HS-27A (cell line): ENCODE measurements at places on chromosomes 7 and 10.

GRCh38 chr10:131274133-131274880 is 37.2 kb downstream of the TCERG1L start:
- DNase-seq: no peak

GRCh38 chr7:2632733-2633537 is 1.1 kb downstream of the TTYH3 start:
- DNase-seq: no peak

GRCh38 chr10:52961323-52961722 is 188.7 kb upstream of the MBL2 start:
- no peak for DNase-seq

- DNase-seq: no peak
These were observed 139.7 kb upstream of the ABCB5 start for GRCh38 chr7:20475756-20476155.

DNA sequence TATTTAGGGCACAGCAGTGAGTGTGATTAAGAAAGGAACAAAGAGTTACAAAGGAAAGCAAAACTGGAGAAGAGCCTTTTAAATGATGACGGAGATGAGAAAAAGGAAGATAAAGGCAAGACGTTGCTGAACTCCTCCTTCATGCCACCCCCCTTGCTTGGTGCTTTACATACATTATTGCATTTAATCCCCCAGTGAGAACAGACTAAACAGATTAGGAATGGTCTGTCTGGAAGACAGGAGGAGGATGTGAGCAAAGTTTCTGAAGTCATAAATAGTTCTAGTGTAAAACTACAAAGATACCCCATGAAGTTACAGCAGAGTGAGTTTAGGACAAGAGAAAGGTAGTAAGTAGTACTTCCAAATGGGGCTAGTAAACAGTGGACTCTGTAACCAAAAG is 113.5 kb downstream of the PLCE1 start:
- no peak for DNase-seq

GRCh38 chr7:46174196-46174580 is 253.1 kb upstream of the IGFBP3 start:
- no peak for DNase-seq

DNA sequence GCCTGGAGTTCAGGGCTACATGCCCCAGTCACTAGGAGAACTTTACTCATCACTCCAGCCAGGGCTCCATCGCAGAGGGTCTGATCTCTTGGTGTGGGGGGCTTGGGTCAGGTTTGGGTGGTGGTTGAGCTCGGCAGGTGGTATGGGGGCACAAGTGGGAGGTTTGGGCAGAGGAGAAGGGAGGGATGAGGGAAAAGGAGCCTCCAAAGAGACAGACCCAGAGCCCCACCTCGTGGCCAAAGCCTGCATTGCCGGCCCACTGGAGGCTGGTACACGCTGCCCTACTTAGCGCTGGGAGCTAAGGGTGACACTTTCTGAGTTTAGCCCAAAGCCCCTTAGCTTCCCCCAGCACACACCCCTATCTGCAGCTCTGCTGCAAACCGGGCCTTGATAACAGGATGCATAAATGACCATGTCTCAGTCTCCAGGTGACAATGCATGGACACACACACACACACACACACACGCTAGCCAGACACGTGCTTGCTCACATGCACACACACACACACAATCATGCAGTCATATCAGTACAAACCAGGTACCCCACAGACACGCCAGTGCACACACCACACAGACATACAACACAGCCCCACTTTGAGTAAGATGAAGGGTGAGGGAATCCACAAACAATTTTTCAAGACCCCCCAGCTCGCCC is 14.7 kb downstream of the LZTS2 start:
- DNase-seq: no peak

- DNase-seq: no peak
These were observed 3.0 kb upstream of the FAM200A start for GRCh38 chr7:99554939-99555338.

DNA sequence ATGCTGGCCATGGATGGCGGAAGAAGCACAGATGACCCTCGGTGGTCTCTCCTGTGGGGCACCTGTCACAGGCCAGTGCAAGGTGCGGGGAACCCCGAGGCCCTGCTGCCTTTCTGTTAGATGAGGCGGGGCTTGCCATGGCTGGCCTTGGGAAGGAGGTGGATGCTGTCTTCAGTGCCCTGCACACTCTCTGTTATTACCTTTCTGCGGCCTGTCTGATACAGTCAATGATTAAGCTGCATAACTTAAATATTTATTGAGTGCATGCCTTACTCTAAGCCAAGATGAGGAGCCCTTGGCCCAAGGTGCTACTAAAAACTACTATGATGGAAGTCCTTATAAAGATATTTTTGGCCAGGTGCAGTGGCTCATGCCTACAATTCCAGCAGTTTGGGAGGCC is 36.7 kb upstream of the MNX1 start:
- no peak for DNase-seq

DNA sequence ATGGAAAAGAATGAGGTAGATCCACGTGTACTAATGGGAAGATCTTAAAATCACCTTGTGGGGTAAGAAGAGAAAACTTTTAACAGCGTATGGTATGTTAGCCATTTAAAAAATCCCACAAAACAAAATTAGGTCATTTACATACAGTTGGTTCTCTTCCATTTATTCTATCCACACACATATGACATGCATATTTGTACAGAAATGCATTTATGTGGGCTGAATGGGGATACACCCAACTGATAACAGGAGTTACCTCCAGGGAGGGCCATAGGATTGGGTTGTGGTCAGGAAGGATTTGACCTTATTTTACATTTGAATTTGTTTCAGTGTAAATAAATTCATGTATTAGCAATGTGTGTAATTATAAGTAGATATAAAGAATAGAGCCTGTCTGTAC is 71.5 kb downstream of the MCMBP start:
- no peak for DNase-seq

DNA sequence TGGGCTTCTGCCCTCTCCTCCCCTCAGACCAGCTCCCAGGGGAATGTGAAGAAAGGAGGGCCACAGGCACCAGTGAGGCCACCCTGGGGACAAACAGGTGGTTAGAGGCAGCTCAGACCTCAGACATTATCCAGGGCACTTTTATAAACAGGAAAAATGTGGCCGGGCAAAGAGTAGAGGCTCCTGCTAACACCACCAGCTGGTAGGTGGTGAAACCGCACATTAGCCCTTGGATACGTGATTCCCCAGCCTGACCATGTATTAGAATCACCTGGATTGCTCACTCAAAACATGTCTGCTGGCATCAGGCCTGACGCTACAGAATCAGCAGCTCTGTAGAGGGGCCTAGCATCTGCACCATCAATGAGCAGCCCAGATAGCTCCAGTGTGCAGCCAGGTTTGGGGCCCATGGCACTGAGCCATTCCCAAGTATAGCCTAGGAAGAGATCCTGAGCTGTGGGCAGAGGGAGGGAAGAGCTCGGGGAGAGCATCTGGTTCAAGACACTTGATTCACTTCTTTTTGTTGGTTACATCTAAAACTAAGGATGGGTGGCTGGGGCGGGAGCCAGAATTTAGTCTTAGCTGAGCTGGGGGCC is 37.1 kb downstream of the GPR26 start:
- no peak for DNase-seq

DNA sequence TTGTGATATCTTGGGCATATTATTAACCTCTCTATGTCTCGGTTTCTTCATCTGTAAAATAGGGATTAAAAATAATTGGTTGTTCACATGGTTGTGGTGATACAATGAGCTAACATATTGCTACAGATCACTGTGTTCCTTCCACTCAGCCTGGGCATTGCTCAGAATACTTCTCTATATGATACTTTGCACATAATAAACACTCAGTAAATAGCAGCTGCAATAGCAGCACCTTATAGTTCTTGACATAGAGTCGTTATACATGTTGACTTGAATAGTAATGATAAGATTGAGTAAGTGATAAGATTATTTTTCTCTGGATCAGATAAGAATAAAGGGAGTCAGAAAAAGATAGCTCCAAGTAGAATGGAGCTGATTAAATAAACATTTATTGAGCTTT is 42.3 kb downstream of the PTTG1IP2 start:
- DNase-seq: no peak

DNA sequence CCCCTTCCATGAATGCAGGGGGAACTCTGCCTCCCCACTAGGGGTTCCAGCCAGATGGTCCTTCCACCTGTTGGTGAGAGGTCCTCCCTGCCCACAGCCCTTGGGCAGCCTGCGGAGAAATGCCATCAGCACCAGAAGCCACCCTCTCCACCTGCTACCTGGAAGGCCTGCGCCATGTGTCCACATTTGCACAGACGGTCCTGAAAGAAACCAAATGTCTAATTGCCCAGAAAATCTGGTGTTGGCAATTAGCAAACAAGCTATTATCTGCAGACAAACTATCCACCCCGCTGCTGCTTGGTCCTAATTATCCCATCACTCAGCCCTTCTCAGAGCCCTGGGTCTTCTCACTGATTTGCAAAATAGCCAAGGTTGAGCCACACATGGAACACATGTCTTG is 32.3 kb downstream of the HSPA12A start:
- no peak for DNase-seq

GRCh38 chr10:48671914-48672595 is 12.6 kb upstream of the WDFY4 start:
- DNase-seq: no peak

DNA sequence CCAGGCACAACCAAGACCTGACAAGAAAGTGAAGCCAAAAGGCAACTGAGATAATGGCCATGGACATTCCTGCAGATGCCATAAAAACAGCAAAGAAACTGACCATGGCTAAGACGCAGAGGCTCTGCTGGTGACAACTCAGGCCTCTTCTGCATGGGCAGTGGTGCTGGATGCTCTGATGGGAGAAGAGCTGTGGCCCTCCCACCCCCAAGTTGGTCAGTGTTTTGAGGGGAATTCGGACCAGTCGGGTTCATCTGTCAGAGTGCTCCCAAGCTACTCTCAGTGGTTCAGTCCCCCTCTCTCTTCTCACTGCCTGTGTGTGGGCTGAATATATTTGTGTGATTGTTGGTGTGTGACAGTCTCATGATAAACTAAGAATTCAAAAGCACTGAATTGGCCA is 79.0 kb upstream of the GPR26 start:
- DNase-seq: no peak

GRCh38 chr10:44927352-44927751 is 16.2 kb downstream of the TMEM72 start:
- DNase-seq: no peak

- no peak for DNase-seq
These were observed 988 bp upstream of the EN2 start for GRCh38 chr7:155456738-155457543.

DNA sequence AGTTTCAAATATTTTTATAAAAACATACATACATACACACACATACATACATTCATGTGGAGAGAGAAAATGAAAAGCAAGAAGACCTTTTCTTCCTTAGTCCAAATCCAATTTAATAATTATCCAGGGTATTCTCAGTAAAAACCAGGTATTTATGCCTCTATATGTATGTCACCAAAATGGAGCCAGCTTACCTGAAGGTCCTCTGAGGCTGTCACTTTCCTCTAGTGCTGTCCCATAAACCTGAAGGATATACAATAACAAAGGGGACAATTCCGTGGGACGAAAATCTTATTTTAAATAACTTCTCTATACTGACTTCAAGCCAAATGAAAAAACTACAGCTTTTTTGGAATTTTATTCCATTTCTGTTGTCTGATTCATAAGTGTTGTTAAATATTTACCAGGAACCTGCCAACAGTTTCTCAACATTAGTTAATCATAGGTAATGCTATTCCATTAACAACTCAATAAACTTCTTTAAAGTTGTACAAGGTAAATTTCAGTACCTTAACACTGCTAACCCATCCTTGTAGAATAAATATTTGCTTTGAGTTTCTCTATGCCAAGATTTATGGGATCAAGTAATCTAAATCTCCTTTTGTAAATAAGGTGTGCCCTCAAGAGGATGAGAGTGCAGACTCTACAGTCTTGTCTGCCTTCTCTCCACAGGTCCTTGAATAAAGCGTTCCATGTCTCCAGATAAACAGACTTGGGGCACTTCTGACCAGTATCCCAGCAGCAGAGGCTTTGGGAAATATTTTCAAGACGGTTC is 260.3 kb downstream of the AHR start:
- no peak for DNase-seq

- DNase-seq: no peak
These were observed 74.0 kb upstream of the AFAP1L2 start for GRCh38 chr10:114478281-114478680.

DNA sequence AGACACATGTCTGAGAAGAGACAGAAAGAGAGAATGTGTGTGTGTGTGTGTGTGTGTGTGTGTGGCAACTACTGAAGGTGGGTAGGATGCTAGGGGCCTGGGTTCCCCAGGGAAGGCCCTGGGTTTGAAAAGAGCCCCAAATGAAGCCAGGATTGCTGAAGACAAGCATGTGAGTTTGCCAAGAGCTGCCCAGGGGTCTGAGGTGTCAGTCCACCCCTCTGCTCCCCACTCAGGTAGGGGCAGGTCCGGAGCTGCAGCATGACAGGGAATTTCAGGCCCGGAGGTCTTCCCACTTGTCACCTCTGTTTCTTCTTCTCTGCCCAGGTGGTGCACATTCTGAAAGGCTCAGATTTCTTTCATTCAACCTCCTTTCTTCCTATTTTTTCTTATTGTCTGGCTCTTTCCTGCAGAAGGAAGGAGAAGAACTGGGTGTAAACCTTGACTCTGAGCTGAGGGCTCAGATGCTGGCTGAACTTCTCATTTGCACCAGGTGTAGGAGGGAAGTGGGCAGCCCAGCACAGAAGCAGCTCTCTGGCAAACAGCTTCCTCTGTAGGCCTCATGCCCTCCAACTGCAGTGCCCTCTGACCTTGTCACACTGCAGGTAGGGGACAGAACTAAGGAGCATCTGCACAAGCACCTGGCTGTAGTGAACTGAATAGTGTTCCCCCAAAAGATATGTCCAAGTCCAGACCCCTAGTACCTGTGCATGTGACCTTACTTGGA is 79.6 kb upstream of the LRRC4 start:
- DNase-seq: no peak

DNA sequence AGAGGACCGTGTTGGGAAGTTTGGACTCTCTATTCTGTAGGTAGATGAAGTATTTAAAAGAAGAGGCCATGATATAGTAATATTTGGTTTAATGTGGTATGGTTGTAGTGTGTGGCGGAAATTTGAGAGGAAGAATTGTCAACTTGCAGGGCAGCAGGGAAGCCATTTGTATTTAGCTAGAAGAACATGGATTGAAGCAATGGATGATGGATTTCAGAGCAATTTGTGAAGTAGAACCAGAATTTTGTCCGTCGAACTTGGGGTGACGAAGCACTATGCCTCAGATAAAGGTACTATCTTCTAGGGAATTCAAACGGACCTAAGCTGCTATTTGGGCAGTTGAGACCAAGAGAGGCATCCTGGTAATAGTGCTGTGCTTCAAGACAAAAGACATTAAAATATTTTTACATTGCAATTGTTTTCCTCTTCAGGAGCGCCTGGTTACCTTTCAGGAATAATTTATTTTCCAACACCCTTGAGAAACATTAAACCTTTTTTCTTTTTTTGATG is 615 bp upstream of the WBP1L start:
- DNase-seq: no peak

GRCh38 chr7:114414156-114415063 is at the start of gene FOXP2:
Gene FOXP2, plus strand, starts transcription at chr7:114414815. Its CDS starts 11,697 bp downstream, at chr7:114426512.
- DNase-seq: no peak

DNA sequence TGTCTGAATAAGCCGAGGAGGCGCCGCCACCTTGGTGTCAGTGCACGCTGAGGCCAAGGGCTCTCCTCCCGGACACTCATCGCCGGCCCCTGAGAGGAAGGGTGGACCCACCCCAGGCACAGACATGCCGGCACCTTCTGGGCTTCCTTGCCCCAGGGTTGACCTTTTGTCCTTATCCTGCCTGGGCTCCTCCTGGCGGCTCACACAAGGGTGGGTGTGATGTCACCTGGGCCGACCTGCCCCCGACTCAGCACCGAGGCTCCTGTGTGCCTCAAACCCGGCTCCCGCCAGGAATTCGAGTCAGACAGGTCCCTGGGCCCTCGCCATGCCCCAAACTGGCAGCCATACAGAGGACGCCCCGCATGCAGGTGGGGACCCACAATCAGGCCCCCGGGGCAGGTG is 17.7 kb upstream of the CFAP46 start:
- DNase-seq: no peak
